ENCODE measurements at places on chromosomes 3 and 15. TPM values are rescaled to one million over a fixed set of nuclear protein-coding genes. Genes with fewer than 3 reads are reported as not detected.
A peak's percentile ranks its signal among the peaks of the same experiment; 100 is the strongest.

GRCh38 chr15:40937762-40938535 is 8.8 kb downstream of the DLL4 start:
- DNase-seq: no peak

- no peak for DNase-seq
Measured at GRCh38 chr3:40997711-40998519, 201.4 kb upstream of the CTNNB1 start.

DNA sequence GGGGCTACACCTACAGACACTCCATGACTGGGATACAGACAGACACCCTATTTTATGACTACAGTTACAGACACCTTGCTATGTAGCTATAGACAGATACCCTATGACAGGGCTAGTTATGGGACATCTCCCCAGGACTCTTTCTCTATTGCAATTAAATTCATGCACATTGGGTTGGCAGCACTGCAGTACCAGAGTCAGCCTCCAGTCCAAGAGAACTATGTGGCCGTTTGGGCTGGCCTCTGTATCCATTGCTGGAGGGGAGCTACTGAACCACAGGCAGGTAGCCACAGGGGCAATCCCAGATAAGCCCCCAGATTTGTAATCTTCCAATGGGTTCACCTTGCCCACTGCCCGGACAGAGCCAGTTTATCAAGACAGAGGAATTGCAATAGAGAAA is 108.4 kb upstream of the SPATA16 start:
- no peak for DNase-seq

DNA sequence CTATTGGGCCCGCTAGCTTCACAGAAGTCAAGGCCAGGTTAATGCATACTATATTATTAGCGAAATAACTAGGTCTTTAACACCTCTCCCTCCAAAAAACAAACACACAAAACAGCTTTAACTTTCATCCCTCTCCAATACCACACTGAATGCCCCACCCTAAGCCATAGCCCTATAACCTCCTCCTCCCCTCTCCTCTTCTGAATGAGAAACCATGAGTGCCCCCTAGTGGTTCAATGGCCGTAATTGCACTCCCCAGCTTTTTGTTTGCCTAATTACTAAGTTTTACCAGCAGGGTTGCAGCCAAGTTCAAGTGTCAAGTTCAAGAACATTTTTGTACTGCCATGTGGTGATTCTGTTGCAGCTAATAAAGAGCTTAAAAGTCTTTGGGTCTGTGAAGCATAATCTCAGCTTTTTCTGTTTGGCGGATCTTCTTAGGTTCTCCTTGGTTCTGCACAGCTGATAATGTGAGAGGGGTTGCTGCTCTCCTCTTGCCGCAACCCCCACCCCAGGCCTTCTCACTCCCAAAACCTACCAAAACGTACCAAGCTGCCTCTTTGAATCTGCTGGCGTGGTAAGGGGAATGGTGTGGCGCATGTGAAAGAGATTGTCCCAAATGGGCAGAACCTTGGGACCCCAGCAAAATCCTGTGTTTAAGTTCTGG is 57.9 kb downstream of the RPL22L1 start:
- peak; percentile 66 for DNase-seq

DNA sequence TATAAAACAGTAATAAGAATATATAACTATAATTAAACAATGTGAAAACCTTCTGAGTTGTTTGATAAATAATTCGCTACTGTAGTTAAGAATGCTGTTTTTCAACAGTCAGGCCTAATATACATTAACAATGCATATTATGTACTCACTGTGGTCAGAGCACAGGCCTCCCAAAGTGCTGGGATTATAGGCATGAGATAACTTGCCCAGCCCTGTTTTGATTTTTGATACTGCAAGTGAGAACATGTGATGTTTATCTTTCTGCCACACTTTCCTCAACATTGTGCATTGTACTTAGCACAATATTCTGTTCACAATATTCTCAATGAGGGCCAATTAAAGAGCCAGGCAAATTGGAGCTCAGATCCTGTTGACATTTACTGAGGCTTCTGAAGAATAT is 274.5 kb upstream of the RARB start:
- no peak for DNase-seq

- DNase-seq: no peak
Measured at GRCh38 chr15:63889831-63890230, 56.1 kb upstream of the HERC1 start.

GRCh38 chr15:57485869-57486268 is 105.8 kb upstream of the MYZAP start:
- peak; percentile 91 for DNase-seq

GRCh38 chr15:66617137-66618090 is 51.6 kb upstream of the LCTL start:
- peak; percentile 59 for DNase-seq

GRCh38 chr15:69576035-69576526 is 123.5 kb downstream of the RPLP1 start:
- DNase-seq: peak; percentile 59

DNA sequence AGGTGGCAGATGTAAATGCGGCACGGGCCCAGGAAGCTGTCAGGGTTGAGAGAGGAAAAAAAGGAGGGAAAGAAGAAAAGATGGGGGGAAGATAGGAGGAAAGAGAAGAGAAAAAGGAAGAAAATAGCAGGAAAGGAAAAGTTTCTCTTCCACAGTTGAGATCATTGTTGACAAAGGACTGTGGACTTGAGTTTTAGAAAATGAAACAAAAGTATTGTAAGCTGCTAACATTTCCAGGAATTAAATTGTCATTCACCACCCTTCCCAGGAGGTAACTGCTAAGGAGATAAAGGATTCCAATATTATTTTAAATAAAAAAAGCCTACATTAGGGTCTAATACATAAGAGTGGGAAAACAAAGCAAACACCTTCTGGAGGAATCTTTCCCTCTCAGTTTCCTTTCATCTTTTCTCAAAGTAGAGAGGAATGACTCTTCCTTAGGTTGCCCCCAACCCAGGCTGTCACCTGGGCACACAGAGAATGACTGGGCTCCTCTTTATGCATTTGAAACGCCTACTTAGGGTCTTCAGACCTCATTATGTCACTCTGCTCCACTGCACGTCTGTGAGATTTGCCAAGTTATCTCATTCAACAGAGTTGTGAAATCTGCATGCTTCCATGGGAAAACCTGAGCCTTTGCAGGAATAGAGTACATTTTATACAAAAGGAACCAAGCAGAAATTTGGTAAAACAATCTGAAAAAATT is 194.0 kb downstream of the TNIK start:
- DNase-seq: no peak

DNA sequence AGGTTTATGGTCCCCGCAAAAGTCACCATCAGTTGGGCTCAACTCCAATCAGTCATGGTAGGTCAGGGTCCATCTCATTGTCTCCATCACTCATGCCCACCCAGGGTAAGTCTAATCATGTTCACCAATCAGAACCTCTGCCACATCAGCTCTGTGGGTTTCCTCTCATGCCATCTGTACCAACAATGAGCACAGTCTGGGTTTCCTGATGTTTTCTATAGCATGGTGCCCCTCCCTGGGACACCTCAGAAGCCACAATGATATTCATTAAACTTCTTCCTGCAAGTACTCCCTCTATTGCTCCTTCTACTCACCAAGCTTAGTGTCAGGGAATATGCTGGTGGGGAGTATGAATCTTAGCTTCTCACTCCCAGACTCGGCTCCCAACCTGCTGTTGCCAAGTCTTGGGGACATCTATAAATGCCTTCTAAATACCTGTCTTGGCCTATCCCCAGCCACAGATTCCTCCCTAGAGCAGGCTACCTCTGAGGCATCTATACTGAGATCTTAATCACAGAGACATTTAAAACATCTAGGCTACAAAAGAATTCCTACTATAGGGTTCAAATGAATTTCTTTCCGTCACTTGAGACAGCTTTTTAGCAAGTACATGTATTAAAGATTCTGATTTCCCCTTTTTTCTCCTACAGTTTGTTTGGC is 5.0 kb upstream of the CCR2 start:
- no peak for DNase-seq

- DNase-seq: no peak
Measured at GRCh38 chr3:173742491-173742890, 344.9 kb downstream of the NLGN1 start.

GRCh38 chr15:37880009-37880834 is 54.2 kb upstream of the TMCO5A start:
- DNase-seq: no peak

DNA sequence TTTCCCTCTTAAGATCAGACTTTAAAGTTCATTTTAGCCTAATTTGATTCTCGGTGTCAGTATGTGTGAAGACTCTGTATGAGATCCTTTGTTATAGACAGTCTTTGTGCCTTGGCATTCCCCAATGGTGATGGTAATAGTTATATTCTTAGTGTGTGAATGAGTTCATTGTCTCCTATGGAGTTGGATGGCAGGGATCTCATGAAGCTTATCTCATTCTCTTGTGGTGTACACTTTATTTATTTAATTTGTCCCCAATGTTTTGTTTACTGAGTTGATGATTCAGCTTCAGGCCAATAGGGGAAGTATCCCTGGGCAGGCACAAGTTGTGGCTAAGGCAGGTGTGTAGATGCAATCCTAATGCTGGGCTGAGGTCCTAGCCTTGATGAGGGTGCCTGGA is 222.0 kb upstream of the DPPA4 start:
- DNase-seq: no peak

Gene POTEB
- total RNA-seq: not detected

DNA sequence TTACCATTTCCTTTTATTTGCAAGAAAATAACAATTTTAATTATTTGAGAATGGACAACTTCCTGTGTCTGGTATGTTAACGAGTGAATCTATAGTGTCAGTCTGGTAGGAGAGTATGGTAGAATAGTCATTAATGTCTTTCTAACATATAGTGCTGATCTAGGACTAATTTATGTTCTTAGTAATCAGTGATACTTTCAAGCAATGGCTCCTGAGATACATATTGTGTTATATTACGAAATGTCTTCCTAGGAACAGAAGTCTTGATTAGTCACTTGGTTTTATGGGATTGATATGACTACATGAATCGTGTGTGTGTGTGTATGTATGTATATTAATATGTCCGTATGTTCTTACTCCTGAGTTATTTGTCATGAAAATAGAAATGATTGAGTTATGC is 66.6 kb upstream of the PAQR5 start:
- DNase-seq: no peak

Gene FOXL2
- total RNA-seq: 6.9 TPM

DNA sequence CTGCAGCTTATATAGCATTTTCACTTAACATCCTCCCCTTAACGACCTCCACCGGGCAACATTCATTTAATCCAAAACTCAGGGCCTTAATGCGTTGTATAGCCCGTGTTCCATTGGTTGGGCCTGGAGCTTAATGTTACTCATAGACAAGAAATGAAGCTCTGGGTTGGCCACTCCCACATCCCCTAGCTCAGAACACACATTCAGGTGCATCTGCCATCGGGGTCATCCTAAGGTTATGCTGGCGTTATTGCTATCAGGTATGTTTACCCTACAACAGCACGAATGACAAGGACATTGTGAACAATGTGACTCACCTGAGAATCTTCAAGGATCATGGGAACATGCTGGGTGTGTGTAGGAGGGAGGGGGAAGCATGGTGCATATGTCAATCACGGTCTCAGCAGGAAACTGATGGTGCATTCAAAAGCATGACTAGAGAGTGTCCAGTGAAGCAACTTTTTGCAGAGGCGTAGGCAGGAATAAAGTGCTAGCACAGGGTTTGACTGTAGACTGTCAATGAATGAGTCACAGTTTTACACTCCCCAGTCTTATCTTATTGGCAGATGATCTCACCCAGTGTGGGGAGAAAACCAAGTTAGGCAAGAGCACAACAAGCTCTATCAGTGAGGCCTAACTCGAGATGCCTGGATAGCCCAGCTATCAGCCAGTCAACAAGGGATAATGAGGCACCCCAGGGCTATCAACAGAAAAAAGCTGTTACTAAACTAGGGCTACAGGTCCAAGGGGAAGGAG is 402.1 kb upstream of the MCTP2 start:
- peak; percentile 31 for DNase-seq

Gene FANCD2
- 14.5 TPM for total RNA-seq

DNA sequence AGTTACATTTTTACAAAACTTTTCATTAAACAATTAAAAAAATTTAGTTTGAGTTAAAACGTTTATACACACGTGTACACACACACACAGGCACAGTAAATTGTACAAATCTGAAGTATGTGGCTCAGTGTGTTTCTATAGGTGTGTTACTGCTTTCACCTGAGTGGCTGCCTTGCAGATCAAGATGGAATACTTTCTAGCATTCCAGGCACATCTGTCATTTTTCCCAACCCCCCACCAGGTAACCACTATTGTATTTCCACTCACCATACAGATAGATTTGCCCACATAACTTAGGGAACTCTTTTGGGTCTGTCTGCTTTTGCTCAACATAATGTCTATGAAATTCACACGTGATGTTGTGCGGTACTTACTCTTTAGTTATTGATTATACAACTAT is 141.1 kb downstream of the PTPRG start:
- no peak for DNase-seq

Data from adrenal gland (tissue), 19 donors.